Activated T-cell treated with anti-CD3 and anti-CD28 coated beads, Interleukin-2, amount 50 U/mL, for 72 hours (primary cell): ENCODE measurements at places on chromosomes 13 and 19. TPM values are rescaled to one million over a fixed set of nuclear protein-coding genes. Genes with fewer than 3 reads are reported as not detected.
A peak's percentile ranks its signal among the peaks of the same experiment; 100 is the strongest.

DNA sequence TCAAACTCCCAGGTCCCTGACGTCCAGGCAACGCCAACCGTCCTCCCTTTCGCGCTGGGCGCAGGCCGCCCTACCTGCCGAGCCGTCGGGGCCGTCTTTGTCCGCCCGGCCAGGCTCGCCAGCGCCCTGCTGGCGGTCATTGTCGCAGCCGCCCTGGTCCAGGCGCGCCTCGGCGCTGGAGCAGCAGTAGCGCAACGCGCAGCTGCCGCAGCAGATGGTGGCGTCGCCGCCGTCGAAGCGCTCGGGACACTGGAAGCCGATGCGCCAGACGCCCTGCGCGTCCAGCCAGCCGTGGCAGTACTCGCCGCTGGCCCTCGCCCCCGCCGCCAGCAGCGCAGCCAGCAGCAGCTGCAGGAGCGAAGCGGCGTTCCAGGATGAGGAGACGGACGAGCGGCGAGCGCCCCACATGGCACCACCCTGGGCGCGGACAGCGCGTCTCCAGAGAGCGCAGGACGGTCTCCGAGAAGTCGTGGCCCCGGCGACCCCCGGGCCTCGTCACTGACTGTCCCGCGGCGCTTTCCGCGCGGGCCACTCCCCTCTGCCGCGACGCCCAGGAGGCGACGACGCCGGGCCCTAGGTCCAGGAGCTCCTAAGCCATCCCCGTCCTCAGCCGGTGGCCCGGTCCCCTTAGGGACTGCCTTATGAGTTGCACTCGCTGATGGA lies 1.1 kb downstream of the SHISA2 start:
- DNase-seq = peak; percentile 15

DNA sequence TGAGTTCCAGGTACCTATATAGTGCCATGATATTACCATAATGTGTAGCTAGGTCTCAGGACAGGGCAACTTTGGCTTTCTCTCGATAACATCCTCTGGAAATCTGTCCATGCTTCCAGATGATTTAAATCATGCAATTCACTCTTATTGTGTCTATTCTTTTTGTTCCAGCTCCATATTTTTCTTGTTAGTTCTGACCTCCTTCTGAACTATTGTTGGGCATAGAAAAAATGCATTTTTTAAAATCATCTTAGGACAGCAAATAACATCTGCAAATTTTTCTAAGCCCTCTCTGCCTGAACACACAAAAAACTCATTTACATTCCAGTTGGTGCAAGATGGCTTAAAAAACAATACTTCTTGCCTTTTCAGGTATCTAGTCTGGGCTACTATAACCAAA lies 1561.0 kb upstream of the MIR17HG start:
- DNase-seq = no peak

- DNase-seq = no peak
Observed at GRCh38 chr19:38654628-38655055, 7.2 kb downstream of the ACTN4 start.

DNA sequence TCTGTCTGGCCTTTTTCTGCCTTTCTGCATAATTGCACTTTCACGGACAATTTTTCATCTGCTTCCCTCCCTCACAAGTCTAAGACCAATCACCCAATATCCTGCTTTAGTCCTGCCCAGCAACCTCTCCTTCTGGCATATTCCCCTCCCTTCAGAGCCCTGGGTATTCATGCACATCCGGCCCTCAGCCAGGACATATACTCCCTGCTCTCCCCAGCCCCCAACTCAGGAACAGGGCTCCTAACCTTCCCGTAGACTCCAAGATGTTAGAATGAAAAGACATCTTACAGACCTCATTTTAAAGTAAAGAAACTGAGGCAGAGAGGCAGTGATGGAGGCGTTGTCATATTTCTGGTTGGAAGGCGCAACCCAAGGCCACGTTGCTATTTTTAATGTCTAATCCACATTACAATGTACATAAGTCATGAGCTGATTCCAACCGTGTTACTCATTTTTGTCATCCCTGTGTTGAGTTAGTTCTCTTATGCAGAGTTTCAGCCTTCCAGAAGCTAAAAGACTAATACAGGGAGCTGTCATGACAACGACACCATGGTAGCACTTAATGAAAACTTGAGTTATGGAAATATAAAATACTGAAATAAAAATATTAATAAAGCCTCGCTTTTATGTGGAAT lies 209.2 kb downstream of the TSHZ3 start:
- no peak for DNase-seq

DNA sequence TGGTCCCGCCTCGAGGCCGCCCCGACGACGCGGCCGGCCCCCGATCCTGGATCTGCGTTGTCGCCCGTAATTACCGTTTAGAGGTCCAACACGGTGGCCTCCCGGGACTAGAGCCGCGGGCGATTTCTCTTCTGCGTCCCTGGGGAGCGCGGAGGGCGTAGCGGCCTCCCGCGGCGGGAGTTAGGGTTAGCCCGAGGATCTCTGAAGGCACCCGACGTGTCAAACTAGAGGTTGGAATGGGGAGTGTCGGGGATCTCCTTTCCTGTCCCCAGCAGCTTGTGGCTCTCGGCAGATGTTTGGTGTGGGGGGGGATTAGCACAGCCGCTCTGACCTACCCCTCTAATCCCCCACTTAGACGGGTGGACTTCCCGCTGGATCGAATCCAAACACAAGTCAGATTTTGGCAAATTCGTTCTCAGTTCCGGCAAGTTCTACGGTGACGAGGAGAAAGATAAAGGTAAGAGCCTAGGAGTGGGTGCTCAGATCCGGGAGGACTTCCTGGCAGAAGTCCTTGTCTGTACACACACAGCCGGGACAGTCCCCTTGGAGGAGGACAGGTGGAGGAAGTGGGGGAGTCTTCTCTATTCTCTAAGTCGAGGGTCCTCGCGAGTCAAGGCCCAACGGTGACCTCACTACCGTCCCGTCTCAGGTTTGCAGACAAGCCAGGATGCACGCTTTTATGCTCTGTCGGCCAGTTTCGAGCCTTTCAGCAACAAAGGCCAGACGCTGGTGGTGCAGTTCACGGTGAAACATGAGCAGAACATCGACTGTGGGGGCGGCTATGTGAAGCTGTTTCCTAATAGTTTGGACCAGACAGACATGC lies 581 bp downstream of the CALR start:
- peak; percentile 42 for DNase-seq

DNA sequence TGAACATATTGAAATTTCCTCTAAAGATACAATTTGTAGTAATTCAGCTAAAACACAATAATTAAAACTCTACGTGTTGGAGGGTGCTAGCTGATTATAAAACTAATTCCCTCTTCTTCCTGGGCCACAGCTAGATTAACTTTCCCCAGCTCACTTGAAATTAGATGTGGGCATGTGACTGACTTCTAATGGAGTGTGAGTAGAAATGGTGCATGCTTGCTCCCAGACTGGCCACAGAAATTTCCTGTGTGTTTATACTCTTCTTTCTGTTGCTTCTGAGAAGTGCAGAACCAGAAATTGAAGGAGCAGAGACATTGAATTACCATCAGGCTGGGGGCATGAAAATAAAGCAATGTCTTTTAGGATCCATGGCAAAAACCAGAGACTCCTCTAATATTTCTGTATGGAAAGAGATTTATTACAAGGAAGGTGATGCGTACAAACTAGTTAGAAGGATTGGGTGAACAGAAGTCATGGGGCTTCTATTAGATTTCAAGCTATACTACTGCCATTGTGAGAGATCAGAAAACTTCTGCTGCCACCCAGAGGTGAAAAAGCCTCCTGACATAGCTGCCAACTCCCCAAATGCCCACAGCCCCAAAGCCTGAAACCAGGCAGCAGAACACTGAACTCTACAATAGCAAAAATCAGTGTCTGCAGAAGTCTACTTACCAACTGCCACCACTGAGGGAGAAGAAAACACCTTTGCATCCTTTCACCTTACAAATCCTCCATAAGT lies 379.2 kb upstream of the MIR17HG start:
- DNase-seq = no peak

DNA sequence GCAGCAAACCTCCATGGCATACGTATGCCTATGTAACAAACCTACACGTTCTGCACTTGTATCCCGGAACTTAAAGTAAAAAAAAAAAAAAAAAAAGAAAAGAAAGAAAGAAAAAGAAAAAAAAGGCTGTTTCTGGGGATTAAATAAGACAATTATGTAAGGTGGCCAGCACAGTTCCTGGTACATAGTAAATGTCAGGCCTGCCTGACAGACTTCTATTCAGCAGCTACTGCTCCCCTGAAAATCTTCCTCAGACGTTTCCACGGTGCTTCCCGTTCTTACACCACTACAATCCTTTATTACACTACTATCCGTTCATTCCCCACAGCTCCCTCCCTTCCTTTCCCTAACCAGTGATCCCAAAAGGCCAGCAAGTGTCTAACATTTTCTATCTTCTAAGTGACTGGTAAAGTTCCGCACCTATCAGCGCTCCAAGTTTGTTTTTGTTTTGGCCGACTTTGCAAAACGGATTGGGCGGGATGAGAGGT lies 636 bp upstream of the RB1 start:
- no peak for DNase-seq

DNA sequence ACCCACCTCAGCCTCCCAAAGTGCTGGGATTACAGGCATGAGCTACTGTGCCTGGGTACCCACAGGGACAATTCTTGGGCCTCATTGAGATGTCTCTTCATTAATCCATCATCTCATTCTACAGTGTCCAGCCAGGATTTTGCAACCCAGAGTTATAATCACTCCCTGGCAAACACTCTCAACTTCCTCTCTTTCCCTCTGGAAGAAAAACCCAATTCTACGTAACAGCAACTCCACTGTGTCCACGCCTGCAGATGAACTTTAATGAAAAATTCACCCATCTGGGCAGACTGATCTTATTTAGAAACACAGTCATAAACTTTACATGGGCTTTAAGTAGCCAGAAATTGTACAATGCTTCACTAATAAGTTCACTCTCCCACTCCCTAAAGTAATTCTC lies 90.1 kb upstream of the ABCC4 start:
- no peak for DNase-seq

- DNase-seq = no peak
Observed at GRCh38 chr13:97385146-97385545, 48.8 kb upstream of the RAP2A start.

GRCh38 chr13:40403509-40404241 lies 262.8 kb downstream of the FOXO1 start:
- no peak for DNase-seq

DNA sequence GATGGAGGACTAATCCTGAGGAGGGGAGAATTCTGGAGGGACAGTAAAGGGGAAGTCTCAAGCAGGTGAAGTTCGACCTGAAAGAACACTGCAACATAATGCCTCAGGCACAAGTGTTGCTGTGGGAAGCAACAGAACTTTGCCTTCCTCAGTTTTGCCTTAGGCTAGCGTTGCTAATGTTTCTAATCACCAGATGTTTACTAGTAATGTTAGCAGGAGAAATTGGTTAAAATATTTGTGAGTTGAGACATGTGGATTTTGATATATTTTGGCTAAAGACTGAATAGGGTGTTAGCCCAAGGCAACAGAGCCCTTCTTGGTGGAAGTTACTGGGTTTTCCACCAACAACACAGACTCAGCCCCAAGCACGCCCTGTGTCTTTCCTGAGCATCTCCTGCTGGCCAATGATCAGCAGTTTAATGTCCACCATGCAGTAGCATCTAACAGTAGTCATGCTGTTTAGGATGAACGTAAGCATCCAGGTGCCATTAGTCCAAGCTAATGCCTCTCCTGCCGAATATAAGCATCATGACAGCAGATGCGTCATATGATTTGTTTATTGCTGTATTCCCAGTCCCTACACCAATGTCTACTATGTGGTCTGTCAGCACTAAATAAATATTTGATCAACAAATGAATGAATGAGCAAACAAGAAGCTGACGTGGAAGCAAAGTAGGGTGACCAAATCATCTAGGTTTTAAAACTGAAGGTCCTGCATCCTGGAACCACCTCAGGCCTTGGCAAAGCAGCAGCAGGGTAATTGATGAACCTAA lies 511.9 kb upstream of the HTR2A start:
- no peak for DNase-seq

- no peak for DNase-seq
Observed at GRCh38 chr19:2978772-2979171, 1.4 kb downstream of the TLE6 start.

The PSG11 gene
- total RNA-seq = not detected

The PINLYP gene
- total RNA-seq = 18.1 TPM

The MYO16 gene
- not detected for total RNA-seq

The ZNF573 gene
- total RNA-seq = 9.7 TPM

The ZNF382 gene
- 23.1 TPM for total RNA-seq
